ENCODE measurements at places on chromosomes 4 and X.
A peak's percentile ranks its signal among the peaks of the same experiment; 100 is the strongest.

DNA sequence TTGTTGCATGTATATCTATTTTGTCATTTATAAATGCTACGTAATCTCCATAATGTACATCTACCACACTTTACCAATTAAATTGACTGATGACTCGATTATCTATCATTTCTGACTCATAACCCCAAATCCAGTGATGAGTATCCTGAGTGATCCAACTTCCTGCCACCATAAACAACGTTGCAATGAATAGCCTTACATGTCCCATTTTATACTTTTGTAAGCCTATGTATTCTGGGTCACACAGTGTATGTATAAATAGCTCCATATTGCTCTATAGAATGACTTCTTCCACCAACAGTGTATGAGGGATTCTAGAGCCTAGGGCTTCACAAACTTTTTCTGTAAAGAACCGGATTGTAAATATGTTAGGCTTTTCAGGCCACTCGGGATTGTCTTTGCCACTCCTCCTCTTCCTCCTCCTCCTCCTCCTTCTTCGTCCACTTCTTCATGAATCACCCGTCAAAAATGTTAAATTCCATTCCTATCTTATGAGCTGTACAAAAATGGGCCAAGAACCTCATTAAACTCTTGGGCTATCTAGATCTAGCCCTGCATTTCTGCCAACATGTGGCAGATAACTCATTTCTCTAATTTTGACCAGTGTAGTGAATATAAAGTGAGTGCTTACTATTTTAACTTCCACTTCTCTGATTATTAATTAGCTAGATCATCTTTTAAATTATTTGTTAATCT, 672.2 kb upstream of the AMOT start:
- DNase-seq, result no peak

DNA sequence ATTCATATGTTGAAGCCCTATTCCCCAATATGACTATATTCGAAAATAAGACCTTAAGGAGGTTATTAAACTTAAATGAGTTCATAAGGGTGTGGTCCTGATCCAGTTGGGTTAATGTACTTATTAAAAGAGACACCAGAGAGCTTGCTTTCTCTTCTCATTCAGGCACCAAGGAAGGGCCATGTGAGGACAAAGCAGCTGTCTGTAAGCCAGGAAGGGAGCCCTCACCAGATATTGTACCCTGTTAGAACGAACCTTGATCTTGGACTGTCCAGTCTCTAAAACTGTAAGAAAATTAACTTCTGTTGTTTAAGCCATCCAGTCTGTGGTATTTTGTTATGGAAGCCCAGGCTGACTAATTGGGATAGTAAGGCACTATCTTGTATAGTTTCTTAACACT, 9.1 kb upstream of the YTHDC1 start:
- no peak for DNase-seq

GRCh38 chr4:33989820-33990443, 2254.4 kb downstream of the ARAP2 start:
- no peak for DNase-seq

DNA sequence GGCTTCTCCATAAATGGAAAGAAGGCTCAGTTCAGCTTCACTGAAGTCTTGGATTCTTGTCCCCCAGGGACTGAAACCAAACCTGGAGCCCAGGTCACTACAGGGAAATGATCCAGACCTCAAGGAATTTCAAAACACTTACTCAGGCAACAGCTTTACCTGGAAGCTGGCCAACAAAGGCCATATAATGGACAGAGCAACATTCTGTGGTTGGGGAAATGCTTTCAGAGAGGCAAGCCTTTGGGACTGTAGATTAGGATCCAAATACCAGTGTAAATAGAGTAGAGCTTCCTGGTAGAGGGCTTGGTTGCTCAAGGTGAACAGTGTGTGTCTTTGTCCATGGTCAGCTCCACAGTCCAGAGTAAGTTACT, 57.0 kb upstream of the PROM1 start:
- no peak for DNase-seq

GRCh38 chr4:48360285-48361011, 19.1 kb downstream of the SLAIN2 start:
- DNase-seq, result no peak

DNA sequence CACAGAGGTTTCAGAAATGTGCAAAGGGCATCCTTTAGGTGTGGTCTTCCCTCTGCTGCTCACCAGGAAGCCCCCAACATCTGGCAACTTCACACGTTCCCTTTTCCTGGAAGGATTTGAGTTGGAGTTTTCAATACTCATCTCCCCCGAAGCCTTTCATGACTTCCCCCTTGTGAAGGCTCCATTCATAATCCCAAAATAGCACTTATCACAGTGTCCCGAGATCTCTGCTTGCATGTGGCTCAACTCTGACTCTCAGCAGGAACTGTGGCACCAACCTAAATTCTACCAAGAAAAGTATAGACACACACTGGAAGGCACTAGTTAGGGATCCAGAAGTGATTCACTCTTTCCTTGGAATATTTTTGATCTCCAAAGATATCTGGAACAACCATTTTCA, 40.5 kb upstream of the ZNF827 start:
- no peak for DNase-seq

- DNase-seq, result no peak
These were observed 182.7 kb upstream of the PCDH7 start for GRCh38 chr4:30537456-30537855.

GRCh38 chr4:165378745-165379677, at the start of gene CPE:
TSS of gene CPE (plus strand) at chr4:165379008. CDS start at chr4:165379222, 214 bp downstream.
- DNase-seq, result peak; percentile 49

- no peak for DNase-seq
These were observed 115.9 kb downstream of the MAGEC2 start for GRCh38 chrX:142089193-142089592.

- no peak for DNase-seq
These were observed 378.0 kb downstream of the AFF2 start for GRCh38 chrX:148878371-148878770.

DNA sequence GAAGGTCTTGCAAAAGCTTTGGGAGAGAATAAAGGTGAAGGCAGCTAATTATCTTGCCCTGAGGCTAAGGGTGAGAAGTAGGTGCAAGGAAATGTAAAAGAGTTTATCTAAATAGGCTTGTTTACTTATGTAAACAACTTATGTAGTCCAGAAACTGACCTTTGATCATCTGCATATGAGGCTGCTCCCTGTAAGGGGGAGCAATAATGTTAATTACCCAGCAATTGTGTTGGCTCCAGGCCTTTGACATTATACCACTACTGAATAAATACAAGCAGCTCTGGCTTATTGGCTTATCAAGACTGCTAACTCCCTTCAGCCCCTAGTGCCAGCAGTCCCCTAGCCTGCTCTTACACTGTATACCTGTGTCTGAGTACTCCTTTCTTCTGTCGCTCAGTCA, 303.7 kb upstream of the GNPDA2 start:
- no peak for DNase-seq

- peak; percentile 11 for DNase-seq
These were observed 37.3 kb downstream of the RRAGB start for GRCh38 chrX:55754861-55755294.

DNA sequence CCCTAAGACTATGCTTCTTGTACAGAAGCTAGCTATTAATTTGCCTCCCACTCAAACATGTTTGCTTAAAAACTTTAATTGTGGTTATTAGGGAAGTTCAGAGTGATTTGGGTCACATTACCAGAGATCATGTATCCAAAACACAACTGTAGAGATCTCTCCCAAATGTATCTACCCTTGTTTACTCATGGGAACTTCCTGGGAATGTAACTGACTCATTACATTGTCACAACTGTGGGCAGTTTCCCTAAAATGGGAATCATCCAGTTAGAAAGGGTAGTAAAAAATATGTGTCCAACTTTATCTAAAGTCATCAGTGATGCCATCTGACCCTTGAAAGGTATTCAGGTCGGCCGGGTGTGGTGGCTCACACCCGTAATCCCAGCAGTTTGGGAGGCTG, 40.3 kb upstream of the GLRA3 start:
- DNase-seq, result no peak

DNA sequence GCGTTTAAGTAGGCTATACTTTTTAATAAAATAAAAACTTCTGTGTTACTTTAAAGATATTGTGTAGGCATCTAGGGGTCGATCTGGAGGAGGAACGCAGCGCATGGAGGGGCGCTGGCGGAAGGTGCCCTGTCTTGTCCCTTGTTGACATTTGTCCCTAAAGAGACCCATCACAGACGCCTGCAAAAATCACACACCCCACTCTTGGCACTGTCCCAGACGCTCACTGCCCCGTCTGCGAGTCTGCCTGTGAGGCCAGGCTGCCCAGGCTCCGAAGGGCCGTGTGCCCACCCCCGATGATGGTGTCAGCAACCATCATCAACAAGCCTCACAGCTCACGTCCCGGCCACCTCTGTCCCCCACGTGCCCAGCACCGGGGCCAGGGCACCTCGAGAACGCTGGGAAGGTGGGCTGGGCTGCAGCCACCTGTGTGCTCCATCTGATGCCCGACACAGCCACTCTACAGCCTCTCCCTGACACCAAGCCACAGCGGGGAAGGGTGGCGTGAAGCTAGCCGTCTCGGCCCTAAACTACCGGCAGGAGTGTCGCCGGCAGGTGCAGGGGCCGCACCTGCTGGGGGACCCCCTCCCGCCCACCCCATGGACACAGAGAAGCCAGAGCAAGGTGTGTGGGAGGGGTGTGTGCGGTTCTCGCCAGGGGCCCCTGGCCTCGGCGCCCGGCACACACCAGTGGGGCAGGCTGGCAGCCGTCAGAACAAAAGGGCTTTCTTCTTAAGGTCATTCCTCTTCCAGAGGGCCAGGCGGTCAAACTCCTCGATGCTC, 26.8 kb upstream of the AFAP1 start:
- DNase-seq, result no peak

- no peak for DNase-seq
These were observed 70.9 kb downstream of the APBB2 start for GRCh38 chr4:41143311-41144039.

GRCh38 chrX:2410279-2411020, 90.3 kb downstream of the DHRSX start:
- no peak for DNase-seq
